ENCODE measurements at places on chromosomes 3 and 15.

- no peak for DNase-seq
Measured at GRCh38 chr15:68787609-68788263, 33.0 kb downstream of the ANP32A start.

- DNase-seq = peak; percentile 81
Measured at GRCh38 chr15:87365186-87365585, 891.4 kb downstream of the NTRK3 start.

DNA sequence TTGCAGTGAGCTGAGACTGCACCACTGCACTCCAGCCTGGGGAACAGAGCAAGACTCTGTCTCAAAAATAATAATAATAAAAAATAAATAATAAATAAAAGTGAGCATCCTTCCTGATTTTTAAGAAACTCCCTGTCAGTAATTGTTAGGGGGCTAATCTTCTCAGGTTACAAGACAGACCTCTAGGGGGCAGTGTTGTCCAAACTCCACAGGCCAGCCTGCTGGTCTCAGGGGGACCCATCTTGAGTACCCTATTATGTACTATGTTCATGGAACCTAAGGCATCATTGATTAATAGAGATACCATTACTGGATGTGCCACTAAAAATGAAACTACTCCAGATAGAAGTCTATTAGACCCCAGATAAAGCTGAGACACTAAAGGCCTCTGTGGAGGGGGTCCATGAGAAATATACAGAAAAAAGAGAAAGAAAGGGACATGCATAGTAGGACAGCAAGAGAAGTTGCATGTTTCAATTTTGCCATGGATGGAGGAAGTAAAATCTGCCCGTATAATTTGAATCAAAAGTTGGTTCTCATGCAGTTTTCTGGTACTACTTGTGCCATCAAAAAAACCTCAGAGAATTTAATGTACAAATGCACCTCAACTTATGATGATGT is 85.5 kb upstream of the CDV3 start:
- peak; percentile 66 for DNase-seq

- DNase-seq = no peak
Measured at GRCh38 chr3:13433912-13434311, 13.8 kb upstream of the NUP210 start.

DNA sequence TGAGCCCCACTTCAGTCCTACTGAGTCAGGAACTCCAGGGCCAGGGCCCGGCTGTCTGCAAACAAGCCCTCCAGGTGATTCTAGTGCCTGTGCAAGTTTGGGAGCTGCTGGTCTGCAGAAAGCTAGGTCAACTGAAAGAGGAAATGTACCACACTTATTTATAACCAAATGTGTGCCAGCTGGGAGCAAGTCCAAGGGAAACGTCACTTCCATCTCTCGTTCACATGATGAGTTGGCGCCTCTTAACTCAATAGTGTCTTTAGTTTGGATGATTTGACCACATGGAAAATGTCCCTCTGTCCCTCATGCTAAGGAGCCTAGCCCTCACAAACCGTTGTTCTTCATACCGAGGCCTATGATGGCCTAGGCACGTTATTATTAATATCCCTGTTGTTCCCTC is 43.2 kb downstream of the GOLGA8S start:
- DNase-seq = no peak

Measured in ELR (cell line).